ENCODE measurements at places on chromosomes 7 and 10.

- DNase-seq = no peak
Measured at GRCh38 chr10:436911-437665, 252.4 kb downstream of the DIP2C start.

GRCh38 chr7:102439963-102440795, 6.8 kb downstream of the ORAI2 start:
- no peak for DNase-seq

- no peak for DNase-seq
Measured at GRCh38 chr7:158236400-158236799, 351.2 kb downstream of the PTPRN2 start.

GRCh38 chr7:43764039-43764761, 5.7 kb downstream of the BLVRA start:
- DNase-seq = no peak

GRCh38 chr10:77500754-77501151, 136.9 kb downstream of the KCNMA1 start:
- no peak for DNase-seq

DNA sequence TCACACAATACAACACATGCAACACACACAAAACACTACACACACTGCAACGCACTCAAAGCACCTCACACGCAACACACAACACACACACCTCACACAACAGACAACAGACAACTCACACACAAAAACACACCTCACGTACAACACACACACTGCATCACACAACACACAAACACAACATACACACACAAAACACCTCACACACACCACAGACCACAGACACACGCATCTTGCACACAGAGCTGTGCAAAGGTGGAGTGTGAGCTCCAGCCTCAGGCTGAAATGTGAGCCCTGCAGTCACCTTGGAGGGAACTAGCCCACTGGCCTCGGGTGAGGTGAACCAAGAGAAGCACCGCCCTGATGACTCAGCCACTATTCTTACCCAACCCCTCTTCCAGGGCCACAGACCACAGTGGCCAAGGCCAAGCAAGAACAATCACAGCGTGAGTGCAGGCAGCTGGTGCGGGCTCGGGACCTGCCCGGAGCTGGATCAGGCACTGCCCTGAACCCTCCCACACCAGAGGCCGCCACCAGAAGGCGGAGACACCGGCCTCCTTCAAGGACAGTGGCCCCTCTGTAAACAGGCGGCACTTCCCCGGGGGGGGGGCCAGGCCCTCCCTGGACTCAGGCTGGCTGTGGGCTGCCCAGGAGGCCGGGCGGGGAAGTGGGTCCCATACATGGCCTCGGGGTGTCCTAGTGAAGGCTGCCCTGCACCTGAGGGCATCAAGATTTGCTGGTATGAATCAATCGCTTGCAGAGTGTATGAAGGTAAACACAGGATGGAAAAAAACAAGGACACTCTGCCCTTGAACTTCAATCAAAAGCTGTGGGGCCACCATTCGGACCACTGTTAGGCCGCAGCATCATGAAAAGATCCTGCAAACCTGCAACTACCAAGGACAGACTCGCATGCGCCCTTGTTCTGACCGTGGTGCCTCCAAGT, 106.7 kb downstream of the TNS3 start:
- DNase-seq = no peak

DNA sequence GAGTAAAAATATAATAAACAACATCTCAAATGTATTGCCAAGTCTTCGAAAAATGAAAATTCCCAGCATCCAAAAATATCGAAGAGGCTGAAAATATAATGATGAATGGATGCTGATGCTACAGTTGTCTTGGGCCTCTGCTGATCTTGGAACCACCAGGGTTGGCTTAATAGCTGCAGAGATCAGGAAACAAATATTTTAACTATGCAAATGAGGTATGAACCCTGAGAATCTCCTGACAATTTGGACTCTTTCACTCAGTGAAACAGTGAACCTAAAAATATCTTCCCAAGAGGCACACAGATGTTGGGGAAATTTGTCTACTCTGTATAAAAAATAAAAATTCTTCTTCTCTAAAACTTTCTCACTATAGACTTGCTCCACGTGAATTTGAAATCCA, 97.7 kb upstream of the EGFR start:
- no peak for DNase-seq

Data from effector CD8-positive, alpha-beta T cell (primary cell).